ENCODE measurements at places on chromosomes 5 and 9.

DNA sequence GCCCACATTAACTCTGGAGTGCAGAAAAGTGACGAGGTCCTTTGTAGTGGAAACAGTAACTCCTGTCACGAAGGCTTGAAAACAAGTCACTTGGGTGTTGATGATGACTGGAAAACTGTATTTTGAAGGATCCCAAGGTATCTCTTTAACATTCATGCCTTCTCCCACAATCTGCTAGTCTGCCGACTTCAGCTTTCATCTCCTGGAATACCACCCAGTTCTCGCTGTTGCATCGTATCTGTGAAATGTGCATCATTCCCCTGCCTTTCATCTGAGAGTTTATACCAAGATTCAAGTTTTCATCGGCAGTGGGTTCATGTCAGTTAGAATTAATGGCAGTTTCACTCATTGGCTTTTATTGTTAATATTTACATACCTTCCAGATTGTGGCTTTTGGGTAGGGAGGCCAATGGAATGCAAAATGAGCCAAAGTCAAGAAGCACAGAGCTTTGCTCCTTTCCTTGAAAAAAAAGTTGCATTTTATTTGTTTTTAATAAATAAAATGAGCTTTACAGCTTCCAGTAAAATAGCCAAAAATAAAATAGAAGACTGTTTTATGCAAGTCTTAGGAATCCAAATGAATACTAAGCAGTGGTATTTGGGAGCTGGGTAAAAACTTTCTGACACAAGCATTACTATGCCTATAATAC, 575.2 kb upstream of the WWC1 start:
- no peak for DNase-seq

DNA sequence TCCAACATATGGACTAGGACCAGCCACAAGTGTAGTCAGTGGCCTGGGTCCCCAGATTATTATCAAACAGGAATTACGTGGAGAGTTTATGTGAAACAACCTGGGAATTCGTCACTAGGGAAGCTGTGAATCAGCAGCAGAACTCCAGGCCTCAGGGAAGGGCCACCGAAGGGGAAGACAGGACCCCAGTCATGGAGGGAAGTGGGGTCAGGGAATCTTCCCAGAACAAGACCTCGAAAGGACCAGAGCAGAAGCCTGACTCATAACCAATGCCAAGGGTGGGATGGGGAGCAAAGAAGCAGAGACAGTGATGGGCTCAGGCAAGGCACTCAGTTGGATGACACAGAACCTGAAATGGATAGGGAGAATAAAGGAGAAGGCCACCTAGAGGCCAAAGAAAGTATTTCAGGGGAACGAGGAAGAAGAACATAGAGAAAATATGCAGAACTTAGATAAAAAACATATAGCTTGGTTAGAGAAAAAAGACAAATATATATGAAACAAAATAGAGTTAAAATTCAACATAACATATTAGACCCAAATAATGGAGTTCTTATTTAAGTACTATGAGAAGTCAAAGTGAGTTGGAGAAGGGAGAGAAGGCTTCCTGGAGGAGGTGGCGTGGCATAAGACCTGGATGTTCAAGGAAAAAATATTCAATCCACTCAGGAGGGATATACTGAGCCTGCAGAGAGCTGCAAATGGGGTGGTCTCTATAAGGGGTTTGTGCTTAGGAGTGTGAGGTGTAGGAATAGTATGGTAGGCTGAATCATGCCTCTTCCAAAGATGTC, 66.7 kb upstream of the CAST start:
- peak; percentile 80 for DNase-seq

- DNase-seq: no peak
These were observed 10.0 kb downstream of the DNAJB5 start for GRCh38 chr9:34999576-34999975.

DNA sequence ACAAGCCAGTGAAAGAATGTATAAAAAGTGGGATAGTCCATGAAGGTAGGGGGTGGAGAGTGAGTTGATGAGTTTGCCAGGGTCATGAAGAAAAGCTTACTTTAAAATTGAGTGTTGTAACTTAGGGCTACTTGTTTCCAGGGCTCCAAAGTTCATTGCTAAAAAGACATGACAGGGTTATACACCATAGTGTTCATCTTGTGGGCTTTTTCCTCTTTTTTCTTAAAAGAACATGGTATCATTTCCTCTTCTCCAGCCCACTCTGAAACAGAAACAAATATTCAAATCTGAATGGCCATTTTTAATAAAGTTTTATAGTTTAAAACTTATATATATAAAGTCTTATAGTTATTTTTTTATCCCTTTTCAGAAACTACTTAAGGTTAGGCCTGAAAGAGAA, 115.7 kb upstream of the SMC2 start:
- no peak for DNase-seq

GRCh38 chr9:138053321-138053868, 175.8 kb downstream of the CACNA1B start:
- DNase-seq: no peak

- no peak for DNase-seq
These were observed 274.6 kb upstream of the IRX2 start for GRCh38 chr5:3026099-3026498.

- DNase-seq: peak; percentile 61
These were observed 14.3 kb upstream of the NR4A3 start for GRCh38 chr9:99807276-99807852.

GRCh38 chr5:113169720-113170119, 193.1 kb downstream of the DCP2 start:
- no peak for DNase-seq

DNA sequence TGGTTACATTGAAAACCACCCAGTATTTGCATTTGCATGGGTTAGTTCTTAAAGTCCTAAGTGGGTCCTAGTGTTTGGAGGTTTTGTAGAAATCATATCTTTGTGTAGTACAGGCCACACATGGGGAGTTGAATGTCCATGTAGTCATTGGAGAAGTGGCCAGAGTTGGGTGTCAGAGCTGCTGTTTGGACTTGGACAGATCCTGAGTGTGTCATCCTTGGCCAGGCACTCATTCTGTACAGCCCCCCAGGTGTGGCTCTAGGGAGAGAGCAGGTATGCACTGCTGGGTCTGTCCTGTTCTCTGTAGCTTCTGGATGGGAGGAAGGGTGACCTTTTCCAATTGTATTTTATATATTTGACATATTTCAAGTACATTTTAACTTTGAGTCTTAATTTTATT, 82.4 kb downstream of the IQGAP2 start:
- DNase-seq: no peak

DNA sequence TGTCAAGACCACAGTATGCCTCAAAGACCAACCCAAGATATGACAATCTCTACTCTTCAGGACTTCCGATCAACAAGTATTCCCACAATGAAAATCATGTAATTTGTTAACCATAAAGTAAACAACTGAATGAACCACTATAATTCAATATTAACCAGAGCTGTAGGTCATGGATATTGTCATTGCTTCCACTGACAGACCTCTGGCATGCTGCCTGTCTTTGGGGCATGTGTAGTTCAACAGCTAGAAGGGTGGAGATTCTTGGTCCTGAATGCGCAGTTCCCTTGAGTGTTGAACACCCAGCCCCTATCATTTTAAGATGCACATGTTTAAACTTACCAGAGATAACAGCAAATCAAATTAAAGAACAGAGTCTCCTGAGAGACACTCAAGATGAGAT, 283.0 kb downstream of the CEMIP2 start:
- no peak for DNase-seq

- DNase-seq: no peak
These were observed 426.6 kb upstream of the WWC1 start for GRCh38 chr5:167864801-167865200.

- DNase-seq: no peak
These were observed 137.7 kb downstream of the SYK start for GRCh38 chr9:90939351-90939750.

DNA sequence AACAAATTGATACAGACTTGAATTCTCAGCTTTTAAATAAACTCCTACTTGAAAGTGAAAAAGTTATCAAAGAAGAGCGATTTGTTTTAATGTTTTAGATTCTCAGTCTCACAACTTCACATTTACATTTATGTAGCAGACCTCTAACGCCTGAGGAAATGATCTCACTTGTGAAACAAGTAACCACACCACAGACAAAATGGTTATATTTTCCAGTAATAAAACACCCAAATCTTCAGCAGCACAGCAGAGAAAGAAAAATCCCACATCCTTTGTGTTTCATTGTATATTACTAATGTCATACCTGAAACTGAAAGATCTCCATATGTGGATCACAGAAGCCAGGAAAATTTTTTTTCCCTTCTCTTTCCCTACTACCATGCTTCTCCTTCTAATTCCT, 29.8 kb upstream of the GZMA start:
- DNase-seq: peak; percentile 39

GRCh38 chr9:98502311-98502975, 206.3 kb downstream of the GABBR2 start:
- DNase-seq: no peak

GRCh38 chr5:32753765-32754164, 42.6 kb downstream of the NPR3 start:
- DNase-seq: no peak

GRCh38 chr9:102950346-102950745, 44.8 kb upstream of the CYLC2 start:
- no peak for DNase-seq

GRCh38 chr9:122936464-122936863, 4.4 kb upstream of the RABGAP1 start:
- DNase-seq: no peak

- DNase-seq: no peak
These were observed 706.2 kb downstream of the NR2F1-AS1 start for GRCh38 chr5:92874790-92875189.

DNA sequence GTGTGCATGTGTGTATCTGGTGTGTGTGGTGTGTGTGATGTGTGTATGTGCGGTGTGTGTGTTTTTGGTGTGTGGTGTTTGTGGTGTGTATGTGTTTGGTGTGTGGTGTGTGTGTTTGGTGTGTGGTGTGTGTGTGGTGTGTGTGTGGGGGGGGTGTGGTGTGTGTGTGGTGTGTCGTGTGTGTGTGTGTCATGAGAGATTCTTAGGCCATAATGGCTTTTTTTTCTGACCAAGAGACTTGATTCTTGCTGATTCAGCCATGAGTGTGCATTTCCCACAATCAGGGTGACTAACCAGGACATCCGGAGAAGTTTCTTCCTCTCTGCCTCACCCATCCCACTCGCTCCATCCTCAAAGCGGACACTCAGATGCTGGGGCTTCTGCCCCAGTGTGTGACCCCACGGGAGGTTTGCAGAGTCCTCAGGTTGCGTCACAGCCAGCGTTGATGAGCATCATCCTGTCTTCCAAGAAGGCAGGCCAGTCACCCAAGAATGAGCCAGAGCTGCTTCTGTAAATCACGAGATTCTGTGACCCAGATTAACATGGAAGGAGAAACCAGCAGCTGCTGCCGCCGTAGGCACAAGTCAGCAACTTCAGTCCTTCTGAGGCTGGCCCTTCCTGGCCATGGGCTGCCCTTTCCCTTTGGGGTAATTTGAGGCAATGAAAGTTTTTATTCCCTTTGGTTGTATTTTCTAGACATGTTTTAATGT, 12.5 kb upstream of the CTSL start:
- peak; percentile 88 for DNase-seq

DNA sequence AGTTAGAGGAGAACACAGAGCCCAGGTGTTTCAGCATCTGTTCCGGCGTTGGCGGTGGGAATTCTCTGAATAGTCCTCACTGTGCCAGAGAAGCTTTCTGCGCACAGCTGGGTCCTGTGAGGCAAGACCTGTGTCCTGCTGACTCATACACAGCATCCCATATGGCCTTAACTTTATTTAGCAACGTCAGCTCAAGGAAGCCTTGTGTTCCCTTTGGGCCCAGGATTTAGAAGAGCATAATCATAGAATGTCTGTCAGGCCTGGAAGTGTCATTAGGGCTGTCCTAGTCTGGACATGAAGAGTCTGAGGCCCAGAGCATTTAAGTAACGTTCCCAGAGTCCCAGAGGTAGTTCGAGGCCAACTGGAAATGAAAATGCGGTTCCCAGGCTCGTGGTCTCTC, 188.6 kb upstream of the DMRT1 start:
- no peak for DNase-seq

GRCh38 chr5:81556809-81557208, 162.9 kb upstream of the ACOT12 start:
- no peak for DNase-seq

DNA sequence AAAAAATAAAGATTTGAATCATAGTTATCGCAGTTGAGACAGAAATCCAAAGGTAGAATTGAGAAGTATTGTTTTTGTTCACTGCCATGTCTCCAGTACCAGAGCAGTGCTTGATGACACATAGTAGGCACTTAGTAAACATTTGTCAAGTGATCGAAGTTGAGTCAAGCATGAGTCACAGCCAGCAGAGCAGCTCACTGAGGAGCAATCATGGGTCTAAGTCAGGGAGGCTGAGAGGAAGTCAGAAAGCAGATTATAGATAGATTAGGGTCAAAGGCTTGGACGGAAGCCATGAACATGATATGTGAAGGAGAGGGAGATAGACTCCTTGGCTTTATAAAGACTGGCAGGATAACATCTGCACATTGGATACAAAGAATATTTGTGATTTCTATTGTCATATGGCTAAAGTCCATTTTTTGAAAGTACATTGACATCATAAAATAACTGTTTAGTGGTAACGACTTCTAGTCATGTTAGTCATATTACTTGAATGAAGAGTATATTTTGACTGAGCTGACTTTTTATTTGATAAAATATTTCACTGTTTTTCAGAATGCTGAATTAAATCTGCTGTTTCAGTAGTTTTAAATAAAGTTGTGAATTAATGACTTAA, 168.5 kb downstream of the RAB3C start:
- DNase-seq: peak; percentile 82

- no peak for DNase-seq
These were observed 26.5 kb upstream of the ADRB2 start for GRCh38 chr5:148799737-148800527.
